ENCODE measurements at places on chromosomes 1 and 21.

DNA sequence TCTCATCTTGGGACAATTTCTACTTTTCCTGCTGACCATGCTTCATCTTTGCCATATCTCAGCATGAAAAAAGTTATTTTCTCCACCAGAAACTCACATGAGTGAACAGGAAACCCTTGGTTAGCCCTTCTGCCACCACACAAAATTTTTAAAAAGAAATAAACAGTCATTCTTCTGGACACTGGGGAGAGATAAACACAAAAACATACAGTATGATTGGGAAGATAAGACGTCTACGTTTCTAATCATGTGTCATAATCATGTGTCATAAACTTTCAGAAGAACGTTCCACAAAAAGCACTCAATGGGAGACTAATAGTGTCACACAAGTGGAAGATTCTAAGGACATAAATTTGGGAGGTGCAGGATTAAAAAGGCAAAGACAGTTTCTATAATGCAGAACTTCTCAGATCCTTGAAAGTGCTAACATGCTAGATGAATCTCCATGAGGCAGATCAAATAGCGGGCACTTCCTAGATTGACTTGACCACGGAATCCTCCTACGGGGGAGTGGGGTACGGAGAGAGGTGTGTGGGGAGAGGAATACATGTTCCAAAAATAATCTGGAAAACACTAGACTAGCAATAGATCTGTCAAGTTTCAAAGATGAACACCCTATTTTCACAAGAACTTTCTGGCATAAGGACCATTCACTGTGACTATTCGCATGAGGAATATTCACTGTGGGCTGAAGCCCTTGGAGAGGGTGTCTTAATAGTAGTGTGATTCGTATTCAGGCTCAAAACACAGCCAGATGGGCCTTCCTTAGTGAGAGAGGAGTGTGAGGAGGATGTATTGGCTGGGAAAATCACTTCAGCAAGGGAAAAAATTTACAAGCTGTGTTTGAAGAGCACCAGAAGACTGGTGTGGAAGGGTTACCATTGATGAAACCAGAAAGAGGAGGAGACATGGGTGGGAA, 206.7 kb downstream of the SETD4 start:
- no peak for DNase-seq

- DNase-seq, result no peak
Measured at GRCh38 chr1:78146205-78146771, 100.5 kb downstream of the GIPC2 start.

- no peak for DNase-seq
Measured at GRCh38 chr1:225597926-225598575, 54.9 kb downstream of the ENAH start.

DNA sequence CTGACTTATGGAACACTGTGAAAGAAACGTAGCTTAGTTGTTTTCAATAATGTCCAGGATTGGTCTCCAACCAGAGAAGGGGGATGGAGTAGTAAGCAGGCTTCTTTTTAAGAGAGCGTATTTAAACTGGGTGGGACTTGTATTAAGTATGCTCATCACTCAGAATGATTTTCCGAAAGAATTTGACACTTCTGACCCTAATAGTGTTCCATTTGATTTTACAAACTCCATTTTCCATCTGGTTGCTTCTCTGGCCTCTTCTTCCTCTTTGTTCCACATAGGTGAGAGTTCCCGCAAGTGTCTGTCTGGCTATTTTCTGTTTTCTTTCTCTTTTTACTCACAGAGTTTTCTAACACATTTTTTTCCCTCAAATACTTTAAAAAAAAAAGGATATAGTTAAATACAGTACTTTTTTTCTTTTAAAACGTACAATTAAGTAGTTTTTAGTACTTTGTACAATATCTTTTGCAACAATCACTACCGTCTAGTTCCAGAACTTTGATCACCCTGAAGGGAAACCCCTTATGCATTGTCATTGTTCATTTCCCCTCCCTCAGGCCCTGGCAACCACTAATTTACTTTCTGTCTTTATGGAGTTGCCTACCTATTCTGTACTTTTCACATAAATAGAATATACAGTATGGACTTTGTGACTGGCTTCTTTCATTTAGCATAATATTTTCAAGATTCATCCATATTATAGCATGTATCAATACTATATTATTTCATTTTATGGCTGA, 67.0 kb downstream of the RASAL2 start:
- no peak for DNase-seq

- no peak for DNase-seq
Measured at GRCh38 chr1:205929496-205930194, 13.6 kb downstream of the SLC26A9 start.

GRCh38 chr1:114033216-114033706, 54.0 kb downstream of the OLFML3 start:
- peak; percentile 13 for DNase-seq

- DNase-seq, result no peak
Measured at GRCh38 chr1:168466092-168466713, 77.6 kb downstream of the XCL2 start.

GRCh38 chr1:215054266-215054665, 28.3 kb upstream of the KCNK2 start:
- no peak for DNase-seq

- no peak for DNase-seq
Measured at GRCh38 chr1:28934676-28935075, 20.3 kb downstream of the EPB41 start.

DNA sequence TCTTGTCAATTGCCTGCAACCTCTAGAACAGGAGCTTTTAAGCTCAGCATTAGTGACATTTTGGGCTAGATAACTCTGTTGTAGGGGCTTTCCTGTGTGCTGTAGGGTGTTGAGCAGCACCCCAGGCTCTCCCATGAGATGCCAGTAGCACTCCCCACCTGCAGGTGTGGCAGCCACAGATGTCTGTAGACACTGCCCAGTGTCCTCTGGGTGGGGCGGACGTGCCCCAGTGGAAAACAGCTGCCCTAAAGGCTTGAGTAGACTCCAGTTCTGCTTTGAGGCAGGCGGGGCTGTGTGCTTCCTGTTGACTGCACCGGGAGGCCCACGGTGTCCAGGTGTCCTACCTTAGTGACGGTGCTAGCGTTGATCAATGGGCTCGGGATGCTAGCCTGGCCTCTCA, 16.9 kb upstream of the PWP2 start:
- peak; percentile 1 for DNase-seq

- DNase-seq, result no peak
Measured at GRCh38 chr1:22828484-22829308, 118.1 kb downstream of the EPHB2 start.

DNA sequence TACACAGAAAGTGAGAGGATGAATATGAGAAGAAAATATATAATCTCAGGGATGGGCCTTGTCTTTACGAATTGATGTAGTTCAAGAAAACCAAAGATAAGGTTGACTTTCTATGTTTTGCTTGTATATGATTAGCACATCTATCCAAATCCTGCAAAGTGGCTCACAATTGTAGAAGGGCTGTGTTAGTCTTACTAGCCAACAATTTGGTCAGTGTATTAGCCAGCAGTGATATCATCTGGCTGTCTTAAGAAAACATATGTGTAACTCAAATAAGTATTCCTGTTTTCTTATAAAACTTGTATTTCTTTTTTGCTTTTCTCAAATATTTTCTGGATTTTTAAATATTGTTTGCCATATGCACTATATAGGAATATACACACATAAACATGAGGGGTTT, 5.5 kb downstream of the SDCCAG8 start:
- no peak for DNase-seq

GRCh38 chr21:42198929-42199867, 19.7 kb upstream of the ABCG1 start:
- peak; percentile 68 for DNase-seq

DNA sequence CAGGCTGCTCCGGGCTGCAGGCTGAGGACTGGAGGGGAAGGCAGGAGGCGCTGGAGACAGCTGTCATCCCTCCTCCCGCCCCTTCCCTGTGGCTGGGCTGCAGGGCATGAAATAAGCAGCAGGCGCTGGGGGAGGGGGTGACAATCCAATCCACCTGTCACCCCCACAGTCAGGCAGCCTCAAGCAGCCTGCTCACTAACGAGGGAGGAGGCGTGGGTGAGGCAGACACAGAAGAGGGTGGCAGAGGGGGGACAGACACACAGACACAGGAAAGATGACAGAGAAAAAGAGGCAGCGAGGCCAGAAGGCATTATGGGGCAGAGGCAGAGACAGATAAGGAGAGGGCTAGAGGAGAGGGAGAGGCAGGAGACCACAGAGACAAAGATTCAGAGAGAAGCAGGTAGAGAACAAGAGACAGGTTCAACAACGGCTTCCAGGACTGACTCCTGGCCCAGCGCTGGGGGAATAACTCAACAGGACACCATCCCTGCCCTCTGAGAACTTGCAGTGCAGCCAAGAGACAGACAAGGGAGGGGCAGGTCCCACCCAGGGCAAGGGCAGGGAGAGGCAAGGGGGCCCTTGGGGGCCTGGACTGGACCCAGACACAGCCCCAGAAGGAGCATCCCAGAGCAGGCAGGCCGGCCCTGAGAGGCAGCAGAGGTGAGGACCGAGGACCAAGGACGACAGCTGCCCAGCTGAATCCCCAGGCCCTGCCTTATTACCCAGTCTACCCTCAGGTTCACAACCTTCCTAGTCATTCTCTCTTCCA, 11.2 kb downstream of the MEF2D start:
- DNase-seq, result peak; percentile 67

GRCh38 chr1:112956544-112957132, 642 bp upstream of the SLC16A1 start:
- no peak for DNase-seq

GRCh38 chr1:242605521-242605920, 81.0 kb upstream of the PLD5 start:
- no peak for DNase-seq

DNA sequence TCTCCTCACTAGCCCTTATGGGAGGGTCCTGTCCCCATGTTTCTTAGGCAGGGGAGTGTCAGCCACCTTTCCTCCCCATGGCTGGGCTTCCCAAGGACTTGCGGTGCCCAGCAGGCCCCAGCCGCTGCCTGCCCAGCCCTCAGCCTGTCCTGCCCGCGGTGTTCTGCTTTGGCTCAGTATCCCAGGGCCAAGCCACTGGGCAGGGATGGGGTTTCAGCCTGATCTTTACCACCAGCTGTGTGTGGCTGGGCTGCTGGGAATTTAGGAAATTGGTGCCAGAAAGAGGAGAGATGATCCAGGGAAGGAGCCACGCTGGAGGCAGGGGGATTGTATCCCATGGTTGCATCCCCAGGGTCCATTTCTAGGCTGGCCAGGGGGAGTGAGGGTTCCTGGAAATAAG, 6.9 kb upstream of the IGFN1 start:
- DNase-seq, result no peak

GRCh38 chr1:67323087-67323486, 15.4 kb downstream of the IL12RB2 start:
- no peak for DNase-seq

- no peak for DNase-seq
Measured at GRCh38 chr1:64539781-64540218, 69.9 kb downstream of the CACHD1 start.

DNA sequence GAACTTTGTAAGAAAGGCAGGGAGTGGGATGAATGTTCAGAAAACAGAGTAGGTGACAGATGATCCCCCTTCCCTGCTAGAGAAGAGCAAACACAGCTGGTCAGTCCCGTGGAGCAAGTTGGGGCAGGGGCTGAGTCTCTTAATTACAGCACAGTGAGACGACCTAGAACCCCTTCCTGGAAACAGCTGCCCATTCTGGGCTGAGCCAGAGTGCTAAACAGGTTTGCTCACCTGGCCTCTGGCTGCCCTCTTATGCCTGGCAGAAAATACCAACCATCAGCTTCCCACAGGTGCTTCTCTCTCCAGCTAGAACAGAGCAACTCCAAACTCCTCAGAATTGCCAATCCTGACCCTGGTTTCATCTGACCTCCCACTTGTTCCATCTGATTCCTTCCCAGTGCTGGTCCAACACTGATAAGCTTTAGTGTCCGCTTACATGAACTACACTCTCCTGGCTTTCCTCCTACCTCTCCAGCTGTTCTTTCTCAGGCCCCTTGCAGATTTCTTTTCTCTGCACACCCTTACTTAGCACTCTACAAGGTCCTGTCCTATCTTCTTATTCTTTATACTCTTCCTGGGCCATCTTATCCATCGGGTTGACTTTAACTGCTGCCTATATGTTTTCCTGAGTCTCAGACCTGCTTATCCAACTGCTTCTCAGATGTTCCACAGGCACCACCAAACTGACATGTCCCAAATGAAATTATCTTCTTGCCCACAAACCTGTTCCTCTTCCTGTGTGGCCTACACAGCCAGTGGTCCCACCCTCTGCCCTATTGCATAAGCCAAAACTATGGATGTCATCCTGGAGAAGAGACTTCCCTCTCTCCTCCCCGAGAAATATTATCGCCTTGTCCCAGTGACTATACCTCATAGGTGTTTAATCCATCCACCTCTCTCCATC, 22.6 kb upstream of the COL9A2 start:
- DNase-seq, result peak; percentile 49

DNA sequence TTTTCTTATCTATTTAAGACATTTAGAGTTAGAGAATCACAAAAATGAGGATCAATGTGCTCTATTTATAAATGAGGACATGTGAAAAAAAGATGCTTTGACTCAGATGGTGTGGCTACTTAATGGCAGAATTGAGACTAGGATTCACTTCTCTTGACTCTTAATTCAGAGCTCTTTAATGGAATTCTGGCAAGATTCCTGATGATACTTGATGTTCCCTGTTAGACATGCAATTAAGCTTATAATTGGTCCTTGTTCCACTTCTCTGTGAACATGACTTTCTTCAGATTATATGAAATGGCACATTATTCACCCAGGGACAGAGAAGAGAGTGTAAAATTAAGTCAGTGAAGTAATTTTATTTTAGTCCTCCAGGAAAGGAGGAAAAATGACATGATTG, 165.3 kb downstream of the LRRC7 start:
- no peak for DNase-seq

DNA sequence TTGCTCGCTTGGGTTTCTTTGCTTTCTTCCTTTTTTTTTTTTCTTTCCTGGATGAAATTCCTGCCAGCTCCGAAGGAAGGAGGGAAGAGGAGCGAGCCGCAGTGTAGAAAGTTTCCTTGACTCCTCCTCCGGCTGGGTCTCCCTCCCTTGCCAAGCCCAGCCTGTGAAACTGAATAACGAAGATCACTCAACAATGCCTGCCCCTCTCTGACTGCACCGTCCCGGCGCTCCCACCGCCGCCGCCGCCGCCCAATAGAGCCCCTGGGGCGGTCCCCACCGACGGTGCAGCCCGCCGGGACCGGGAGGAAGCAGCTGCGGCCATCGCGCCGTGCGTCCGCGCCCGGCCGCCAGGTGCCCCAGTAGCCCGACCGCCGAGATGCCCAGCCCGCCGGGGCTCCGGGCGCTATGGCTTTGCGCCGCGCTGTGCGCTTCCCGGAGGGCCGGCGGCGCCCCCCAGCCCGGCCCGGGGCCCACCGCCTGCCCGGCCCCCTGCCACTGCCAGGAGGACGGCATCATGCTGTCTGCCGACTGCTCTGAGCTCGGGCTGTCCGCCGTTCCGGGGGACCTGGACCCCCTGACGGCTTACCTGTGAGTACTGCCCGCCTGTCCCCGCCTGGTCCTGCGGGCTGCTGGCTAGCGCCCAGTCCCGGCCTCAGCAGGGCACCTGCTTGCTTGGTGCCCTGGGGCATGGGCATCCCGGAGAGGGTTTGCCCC, at the start of gene LGR6:
Gene LGR6, plus strand, starts transcription at position 186 of the 714 bp plus-strand sequence. Its CDS starts 191 bp downstream, at position 377.
- DNase-seq, result no peak

GRCh38 chr1:45172005-45172404, 34.4 kb downstream of the ZSWIM5 start:
- peak; percentile 4 for DNase-seq

All from HL-60 (cell line).